ENCODE measurements at places on chromosomes 2 and 18.

- peak; percentile 22 for DNase-seq
These were observed 448 bp downstream of the IMPA2 start for GRCh38 chr18:11981543-11982366.

GRCh38 chr2:145777914-145778313 lies 1258.0 kb upstream of the ZEB2 start:
- DNase-seq: no peak

DNA sequence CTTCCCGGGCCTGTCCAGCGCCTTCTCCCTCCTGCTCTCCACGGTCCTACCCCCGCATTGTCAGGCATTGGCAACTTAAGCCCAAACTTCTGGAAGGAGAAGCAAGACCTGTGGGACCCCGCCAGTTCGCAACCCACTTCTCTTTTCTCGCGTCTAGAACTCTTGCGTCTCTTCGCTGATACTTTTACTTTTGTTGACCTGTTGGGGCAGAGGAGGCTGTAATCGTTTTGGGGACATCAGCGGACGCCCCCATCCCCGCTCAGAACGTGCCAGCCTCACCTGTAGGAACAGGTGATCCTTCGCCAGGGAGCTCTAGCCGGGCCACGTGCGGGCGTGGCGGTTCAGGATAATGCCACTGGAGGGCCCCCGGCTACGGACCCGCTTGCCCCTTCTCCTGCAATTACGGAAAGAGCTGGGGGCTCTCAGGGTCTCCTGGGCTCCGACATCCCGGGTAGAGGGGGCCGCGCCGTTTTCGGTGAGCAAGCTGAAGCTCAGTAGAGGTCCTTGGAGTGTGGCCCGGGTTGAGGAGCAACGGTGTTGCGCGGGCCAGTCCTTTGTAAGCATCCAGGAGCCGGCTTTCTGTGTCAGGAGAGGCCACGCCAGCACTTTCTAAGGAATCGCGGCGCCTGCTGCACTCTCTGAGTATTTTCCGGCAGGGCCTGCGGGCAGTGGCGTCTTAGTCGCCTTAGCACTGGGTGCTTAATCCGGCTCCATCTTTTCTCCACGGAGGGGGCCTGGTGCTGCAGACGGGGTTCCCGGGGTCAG lies 1.6 kb downstream of the MTCL1 start:
- DNase-seq: no peak

DNA sequence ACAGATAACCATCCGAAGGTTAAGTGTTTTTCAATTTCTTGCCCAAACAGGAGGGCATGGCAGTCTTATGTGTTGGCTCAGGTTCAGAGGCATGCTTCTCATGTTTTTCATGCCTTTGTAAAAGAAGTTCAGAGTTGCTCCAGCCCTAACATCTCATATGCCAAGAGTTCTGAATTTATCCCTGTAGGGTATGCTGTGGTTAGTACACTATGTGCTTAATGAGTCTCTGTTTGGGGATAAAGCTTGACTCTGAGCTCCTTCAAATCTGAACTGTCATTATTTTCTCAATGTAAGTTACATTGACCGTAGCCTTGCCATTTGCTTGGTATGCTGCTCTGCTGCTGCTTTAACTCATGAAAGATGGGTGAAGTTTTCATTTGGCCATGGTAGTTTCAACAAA lies 67.9 kb upstream of the PNPT1 start:
- no peak for DNase-seq

DNA sequence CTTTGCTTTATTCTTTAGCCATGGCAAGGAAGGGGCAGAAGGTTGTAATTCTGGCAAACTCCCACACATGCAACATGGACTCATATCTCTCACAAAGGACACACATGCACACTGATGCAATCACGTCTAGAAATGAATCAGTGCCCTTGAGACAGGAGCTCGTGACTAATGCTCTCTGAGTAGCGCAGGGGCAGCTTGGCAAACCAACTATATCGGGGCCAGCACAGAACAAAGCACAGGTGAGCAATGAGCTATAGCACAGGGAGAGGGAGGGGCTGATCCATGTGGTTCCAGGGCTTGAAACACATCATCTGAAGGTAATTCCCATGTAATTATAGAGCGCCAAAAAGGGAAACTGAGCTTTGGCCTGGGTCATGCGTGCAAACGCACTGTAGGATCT lies 165.2 kb upstream of the KLF7 start:
- DNase-seq: peak; percentile 54

DNA sequence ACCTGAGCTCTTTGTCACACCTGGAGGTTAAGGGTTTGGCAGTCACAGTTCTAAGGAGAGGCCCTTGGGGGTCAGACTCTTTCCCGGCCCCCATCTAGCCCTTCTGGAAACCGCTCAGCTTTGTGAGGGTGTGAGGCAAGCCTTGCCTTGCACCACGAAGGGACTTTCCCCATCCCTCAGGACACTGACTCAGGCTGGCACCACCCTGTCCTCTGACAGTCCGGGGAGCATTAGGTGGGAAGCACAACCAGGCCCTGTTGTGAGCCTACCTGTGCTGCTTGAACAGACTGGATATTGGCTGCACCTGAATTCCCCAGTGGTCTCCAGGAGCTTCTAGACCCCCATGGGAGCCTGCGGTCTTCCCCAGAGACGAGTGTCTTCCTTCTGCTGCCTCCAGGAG lies 47.0 kb upstream of the GBX2 start:
- DNase-seq: no peak

DNA sequence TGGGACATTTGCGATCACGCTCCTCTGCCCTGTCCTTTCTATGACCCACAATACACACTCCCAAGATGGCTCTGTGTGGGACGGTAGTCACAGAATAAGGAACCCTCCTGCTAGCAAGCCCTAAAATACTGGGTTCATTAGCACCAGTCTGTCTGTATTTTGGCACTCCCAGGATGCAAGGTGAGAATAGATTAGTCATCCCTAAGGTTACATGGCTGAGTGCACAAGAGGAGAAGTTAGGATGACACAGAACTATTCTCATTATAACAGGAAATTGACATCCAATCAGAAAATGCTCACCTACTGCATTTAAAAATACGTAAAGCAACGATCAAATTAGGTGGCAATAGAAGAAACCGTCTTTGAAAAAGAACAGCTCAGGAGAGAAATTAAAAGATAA lies 590.2 kb downstream of the EPHA4 start:
- DNase-seq: no peak

DNA sequence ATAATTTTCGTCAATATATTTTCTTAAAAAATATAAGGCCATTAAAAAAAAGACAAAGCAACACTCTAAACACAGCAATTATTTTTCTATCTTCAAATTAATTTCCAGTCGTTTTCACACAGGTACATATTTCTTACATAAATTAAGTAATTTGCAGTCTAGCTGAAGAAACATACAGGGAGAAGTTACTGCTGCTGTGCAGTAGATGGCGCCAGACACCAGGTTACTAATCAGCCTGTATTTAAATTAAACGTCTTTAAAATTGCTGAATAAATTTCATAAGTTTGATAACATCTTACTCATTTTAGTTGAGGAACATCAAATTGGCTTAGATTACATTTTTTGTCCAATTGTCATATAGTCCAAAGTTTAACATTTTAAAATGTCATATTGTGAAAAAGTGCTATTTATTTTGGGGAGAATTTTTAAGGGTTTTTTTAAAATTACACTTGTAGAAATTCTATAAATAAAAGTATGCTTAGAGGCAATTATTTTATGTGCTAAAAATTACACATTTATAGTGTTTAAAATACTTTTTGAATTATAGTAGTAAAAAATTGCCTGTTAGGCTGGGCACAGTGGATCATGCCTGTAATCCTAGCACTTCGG lies 88.4 kb downstream of the PMAIP1 start:
- no peak for DNase-seq

DNA sequence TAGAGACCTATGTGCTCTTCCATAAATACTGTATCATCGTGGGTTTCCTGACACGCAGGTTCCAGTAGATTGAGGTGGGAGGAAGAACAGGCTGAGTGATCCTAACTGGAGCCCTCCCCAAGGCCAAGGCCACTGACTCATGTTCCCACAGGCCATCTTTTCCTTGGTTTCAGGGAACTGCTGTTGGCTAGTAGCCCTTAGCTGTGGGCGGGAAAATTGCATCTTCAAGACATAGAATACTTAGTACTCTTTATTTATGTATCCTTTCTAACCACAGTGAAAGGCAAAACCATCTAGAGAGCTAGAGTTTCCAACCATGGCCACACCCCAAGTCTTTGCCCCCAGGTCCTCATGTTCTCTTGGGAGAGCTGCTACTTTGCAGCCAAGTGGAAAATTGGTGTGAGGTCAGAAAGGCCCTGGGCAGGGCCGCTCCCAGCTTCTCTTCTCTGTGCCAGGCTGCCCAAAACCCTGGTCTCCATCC lies 55.9 kb downstream of the COPS8 start:
- no peak for DNase-seq

GRCh38 chr2:134574611-134575330 lies 144.0 kb downstream of the TMEM163 start:
- no peak for DNase-seq

- DNase-seq: no peak
These were observed 17.3 kb downstream of the PDCD1 start for GRCh38 chr2:241841181-241842066.

GRCh38 chr2:182422864-182423263 lies 4.0 kb downstream of the PDE1A start:
- no peak for DNase-seq

- DNase-seq: no peak
These were observed 504.5 kb upstream of the VRK2 start for GRCh38 chr2:57542081-57542480.

GRCh38 chr2:112244854-112245253 lies 10.0 kb downstream of the ZC3H8 start:
- no peak for DNase-seq

- DNase-seq: no peak
These were observed 138.4 kb upstream of the TWIST2 start for GRCh38 chr2:238709325-238710025.

DNA sequence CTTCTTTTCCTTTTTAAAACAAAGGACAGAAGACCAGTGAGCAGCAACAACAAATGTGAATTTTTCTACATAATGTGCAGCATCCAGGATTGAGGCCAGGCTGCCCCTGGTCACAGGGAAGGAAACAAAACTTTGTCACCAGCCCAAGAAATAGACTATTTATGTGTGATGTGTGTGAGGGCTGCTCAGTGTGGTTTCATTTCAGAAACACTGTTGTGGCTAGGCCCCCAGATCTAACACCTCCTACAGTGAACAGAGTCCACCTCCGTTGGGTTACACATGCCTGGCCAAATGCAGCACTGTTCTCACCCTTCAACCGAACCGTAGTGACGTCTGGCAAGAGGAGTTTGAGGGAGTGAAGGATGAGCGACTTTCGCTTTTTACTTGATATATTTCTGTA lies 146.3 kb upstream of the RIOK3 start:
- no peak for DNase-seq

DNA sequence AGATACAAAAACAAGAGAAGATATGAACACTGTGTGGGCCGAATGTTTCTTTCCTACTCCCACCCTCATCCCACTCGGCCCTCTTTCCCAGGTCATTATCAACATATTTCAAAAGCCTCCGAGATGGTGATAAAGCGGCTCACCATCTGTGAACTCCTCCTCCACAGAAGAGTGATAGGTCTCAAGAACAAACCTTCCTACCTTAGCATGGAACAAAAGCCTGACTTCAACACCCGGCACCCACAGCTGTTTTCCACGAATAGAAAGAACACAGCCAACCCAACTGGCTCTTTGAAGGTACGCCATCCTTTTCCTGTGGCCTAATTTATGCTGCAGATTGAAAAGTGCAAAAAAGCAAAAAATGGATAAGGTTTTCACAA lies 28.8 kb downstream of the BCL2 start:
- DNase-seq: no peak

GRCh38 chr2:172639256-172639655 lies 83.4 kb downstream of the PDK1 start:
- DNase-seq: no peak

DNA sequence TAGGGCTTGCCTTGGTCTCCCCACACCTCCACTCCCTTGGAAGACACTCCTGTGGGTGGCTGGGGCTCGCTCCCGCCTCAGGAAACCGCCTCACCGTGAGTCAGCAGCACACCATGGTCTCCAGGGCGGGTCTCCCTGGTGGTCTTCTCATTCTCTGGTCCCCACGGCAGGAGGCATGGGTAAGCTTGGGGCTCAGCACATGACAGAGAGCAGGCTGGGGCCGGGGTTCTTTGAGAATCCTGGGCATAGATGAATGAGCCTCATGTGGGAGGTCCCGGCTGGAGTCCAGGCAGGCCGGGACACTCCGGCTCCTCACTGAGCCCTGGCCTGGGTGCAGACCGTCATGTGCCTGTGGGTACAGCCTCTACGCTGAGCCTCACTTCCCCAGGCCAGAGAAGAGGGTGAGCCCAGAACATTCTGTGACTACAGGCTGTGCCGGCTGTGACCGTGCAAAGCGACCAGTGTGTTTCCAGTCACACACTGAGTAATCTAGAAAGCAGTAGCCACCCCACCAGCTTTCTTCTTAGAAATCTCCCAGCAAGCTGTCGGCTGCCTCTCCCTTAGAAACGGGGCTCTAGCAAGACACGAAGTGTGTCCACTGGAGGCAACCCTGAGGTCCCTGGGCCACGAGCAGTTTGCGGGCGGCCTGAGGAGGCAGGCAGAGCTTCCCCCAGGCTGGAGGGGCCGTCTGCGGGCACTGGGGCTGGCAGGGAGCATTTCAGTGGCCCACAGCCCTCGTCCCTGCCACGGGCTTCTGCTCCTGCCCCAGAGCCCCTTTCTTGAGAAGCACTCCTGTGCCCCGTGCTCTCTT lies 93.1 kb downstream of the RHOB start:
- no peak for DNase-seq

DNA sequence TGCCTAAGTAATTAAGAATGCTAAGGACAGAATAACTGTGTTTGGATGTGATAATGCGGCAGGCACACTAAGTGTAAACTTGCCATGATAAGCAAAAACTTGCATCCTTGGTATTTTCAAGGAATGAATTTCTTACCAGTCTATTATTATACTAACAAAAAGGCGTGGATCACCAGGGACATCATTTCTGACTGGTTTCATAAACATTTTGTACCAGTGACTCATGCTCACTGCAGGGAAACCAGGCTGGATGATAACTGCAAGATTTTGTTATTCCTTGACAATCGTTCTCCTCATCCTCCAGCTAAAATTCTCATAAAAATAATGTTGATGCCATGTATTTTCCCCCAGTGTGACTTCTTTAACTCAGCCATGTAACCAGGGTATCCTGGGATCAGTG lies 289.5 kb downstream of the CDCA7 start:
- no peak for DNase-seq

DNA sequence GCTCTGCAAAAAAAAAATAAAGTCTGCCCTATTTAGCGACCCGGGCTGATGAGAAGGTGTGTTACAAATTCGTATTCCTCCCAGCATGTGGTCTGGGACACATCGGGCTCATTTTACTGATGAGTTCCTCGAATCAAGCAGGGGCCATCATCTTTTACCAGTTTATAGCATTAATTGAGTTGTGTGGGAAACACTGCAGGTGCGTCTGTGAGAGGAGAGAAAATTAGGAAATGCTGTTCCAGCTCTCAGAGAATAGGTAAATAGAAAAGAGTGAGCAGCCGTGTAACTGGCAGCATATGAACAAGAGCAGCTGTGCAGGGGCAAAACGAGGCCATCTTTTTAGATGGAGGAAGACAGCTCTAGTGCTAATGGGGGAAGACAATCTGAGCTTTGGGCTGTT lies 216.7 kb downstream of the SETBP1 start:
- no peak for DNase-seq

GRCh38 chr18:55998071-55998522 lies 410.1 kb upstream of the TCF4 start:
- DNase-seq: no peak

GRCh38 chr2:25887624-25888242 lies 9.4 kb upstream of the ASXL2 start:
- no peak for DNase-seq

Data from activated T-helper 2 cell treated with anti-CD3 and anti-CD28 coated beads, Interferon-gamma antibody, Interleukin-2, Interleukin-4, amounts not matched to agents 10 μg/mL and 5 μg/mL and 100 μg/mL, durations not matched to agents 14 hours and 24 hours and 36 hours (primary cell).